K562 (cell line): ENCODE measurements at places on chromosomes 12 and 14.

GRCh38 chr14:55819610-55820304 lies 239.8 kb downstream of the KTN1 start:
- no peak for DNase-seq

DNA sequence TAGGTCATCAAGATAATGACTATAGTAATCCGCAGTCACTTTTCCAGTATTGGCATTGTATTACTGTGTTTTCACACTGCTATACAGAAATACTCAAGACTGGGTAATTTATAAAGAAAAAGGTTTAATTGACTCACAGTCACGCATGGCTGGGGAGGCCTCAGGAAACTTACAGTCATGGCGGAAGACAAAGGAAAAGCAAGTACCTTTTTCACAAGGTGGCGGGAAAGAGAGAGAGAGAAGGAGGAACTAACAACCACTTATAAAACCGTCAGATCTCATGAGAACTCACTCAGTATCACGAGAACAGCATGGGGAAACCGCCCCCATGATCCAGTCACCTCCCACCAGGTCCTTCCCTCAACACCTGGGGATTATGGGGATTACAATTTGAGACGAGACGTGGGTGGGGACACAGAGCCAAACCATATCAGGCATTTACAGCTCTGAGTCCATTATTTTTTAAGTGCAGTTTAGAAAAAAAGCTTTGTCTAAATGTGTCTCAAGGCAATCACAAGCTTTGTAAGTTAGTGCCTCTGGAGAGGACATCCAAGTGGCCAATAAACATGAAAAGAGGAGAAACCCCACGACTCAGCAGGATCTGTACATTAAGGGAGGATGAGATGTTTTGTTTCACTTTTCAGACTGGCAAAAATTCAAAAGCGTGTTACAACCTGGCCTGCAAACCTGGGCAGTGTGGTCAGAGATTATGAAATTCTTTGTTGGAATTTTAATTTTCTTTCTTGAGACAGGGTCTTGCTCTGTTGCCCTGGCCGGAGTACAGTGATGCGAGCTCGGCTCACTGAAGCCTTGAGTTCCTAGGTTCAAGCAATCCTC lies 82.0 kb downstream of the DNAH10 start:
- peak; percentile 39 for DNase-seq

- DNase-seq, result peak; percentile 80
These were observed 59.0 kb upstream of the SCN8A start for GRCh38 chr12:51531978-51532497.

DNA sequence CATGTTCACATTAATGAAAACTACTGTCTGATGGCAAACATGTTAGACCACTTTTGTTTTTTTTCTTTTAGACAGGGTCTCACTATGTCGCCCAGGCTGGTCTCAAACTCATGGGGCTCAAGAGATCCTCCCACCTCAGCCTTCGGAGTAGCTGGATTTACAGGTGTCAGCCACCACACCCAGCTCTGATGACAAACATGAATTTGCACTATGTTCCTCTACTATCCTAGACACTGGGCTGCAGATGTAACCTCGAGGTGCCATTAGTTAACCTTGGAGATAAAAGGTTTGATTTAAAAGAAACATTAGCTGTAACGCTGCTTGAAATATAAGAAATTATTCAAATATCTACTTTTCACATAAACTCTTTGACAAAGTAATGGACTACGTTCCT lies 8.1 kb downstream of the VPS37B start:
- peak; percentile 37 for DNase-seq

DNA sequence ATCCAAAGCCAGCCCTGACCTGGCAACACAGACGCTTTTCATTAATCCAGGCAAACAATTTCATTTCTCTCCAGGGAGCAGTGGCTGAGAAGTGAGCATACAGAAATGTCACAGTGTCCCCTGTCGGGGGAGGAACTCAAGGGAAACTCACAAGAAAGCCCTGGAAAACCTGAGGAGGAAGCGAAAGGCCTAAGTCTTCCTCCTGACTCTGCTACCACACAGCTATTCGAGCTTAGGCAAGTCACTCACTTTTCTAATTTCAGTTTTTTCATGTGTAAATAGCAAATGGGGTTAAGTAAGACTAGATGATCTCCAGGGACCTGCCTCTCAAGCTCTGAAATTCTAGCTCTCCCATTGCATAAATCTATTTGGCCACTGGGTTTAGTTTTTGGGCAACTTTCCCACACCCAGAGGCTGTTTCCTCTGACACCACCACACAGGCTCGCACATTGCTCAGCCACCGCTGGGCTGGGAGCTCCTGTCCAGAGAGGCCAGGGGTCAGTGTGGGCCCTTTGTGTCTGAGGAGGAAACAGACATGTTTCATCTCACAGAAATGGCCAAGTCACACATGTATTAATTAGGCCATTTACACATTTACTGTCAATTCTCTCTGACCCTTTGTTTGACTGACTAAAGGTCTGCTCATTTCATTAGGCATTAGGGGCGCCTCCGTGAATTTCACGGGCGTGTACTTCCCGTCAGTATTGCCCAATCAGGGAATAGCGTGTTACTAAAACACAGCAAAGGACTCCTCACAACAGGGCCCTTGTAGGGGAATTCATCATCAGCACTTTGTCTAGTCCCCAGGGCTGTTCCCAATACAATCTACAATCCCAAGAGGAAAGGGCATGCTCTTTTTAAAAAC lies 9.8 kb upstream of the PNMA1 start:
- DNase-seq, result no peak

GRCh38 chr14:105067140-105067968 lies 2.1 kb upstream of the GPR132 start:
- no peak for DNase-seq

DNA sequence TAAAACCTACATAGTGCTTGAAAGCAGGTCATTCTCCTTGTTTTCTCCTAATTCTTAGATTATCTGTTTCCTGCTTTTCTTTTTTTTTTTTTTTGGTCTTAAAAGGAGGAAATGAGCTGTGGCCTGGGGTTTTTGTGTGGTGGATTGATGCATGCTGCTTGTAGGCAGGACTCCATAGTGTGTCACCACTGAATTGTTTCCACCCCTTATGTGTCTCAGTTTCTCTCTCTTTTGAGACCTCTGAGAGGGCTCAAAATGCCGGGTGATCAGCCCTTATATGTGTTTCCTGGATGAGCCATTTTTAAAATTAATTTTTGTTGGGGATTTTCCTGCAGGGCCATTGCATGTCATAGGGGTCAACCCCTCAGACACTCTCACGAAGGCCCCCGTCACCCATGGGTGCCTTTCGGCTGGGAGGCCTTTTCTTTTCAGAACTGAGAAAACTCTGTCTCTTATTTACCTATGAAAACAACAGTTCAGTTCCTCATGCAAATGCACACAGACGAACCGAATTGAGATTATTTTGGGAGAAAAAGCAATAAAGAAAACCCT lies 32.0 kb upstream of the LRRK2 start:
- no peak for DNase-seq

- no peak for DNase-seq
These were observed 267 bp downstream of the CFAP251 start for GRCh38 chr12:121918679-121919038.

GRCh38 chr12:24780697-24781368 lies 168.1 kb downstream of the BCAT1 start:
- DNase-seq, result peak; percentile 15

GRCh38 chr12:122997343-122998250 lies 17.1 kb downstream of the ARL6IP4 start:
- no peak for DNase-seq

- no peak for DNase-seq
These were observed 54.2 kb upstream of the JDP2 start for GRCh38 chr14:75373616-75374015.

DNA sequence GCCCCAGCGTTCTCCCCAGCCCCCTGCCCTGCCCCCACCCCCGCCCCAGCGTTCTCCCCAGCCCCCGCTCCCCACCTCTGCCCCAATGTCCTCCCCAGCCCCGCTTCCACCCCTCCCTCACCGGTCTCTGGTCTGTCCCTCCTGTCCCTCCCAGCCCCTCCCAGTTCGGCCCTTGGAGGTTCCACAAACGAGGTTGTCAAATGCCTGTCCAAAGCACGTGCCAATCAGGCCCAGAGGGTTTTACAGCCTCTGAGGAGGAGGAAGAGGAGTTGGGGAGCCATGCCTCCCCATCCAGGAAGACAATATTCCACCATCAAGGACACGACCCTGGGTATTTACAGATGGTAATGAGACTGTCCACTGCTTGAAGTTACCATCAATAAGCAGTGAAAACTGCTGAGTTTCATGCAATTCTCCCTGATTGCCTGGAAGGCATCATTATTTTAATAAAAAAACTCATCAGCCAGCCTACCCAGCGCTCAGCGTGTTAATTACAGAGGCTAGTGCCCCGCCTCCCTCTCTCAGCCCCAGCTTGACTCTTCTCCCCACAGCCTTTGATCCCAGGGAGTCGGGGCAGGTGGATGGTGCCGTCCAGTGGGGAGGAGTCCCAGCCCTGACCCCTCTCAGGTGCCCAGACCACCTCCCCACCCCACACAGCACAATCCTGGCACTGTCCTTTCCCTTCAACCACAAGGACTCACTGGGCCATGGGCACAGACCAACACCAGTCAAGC lies 30.6 kb upstream of the C14orf180 start:
- no peak for DNase-seq

DNA sequence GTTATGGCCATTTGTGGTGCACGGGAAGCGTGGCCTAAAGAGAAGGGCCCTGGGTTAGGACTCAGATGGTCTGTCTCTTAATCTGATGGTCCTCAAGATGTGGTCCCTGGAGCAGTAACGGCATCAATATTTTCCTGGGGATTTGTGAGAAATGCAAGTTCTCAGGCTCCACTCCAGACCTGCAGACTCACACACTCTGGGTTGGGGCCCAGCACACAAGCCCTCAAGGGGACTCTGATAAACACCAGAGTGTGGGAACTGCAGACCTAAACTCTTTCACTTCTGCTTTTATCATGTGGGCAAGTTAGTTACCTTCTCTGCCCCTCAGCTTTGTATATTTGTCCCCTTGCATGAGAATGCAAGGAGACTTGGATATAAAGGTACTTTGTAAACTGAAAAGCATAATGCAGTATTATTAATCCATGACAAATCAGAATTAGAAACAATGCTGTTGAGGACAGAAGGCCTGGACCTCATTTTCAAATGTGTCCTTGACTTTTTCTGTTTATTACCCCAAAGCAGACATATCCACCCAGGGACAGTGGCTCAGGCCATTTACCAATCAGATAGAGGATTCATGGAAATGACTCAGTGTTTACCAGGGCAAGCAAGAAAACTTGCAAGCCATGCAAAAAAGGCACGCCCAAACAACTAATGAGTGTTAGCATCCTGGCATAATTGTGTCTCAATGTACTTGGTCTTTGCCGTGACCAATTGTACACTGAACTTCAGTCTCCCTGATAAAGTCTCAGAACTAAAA lies 157.0 kb downstream of the ASCL1 start:
- no peak for DNase-seq

- no peak for DNase-seq
These were observed 111.6 kb upstream of the BTG1 start for GRCh38 chr12:92257261-92257660.
